Activated naive CD4-positive, alpha-beta T cell treated with Interleukin-2 at 50 U/mL for 16 hours (primary cell): ENCODE measurements at places on chromosomes 2 and 18.

DNA sequence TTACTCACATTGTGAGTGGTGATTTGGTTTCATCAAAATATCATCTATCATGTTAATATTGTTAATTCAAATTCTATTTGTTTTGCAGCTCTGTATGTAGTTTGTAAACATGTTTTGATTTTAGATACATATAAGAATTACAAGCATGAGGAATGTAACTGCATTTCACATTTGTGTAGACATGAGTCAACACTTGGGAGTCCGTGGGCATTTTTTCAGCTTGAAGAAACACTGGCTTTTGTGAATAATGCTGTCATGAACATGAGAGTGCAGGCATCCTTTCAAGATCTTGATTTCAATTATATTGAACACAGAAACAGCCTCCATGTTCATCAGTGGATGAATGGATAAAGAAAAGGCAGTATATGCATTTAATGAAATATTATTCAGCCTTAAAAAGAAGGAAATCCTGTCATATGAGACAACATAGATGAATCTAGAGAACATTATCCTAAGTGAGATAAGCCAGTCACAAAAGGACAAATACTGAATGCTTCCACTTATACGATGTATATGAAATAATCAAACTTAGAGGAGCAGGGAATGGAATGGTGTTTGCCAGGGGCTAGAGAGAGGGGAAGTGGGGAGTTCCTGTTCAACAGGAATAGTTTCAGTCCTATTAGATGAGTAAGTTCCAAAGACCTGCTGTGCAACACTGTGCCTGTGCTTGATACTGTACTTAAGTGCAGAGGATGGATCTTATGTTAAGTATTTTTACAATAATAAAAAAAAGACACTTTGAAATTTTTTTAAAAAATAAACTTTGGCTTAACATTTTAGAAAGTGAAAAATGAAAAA, 194.9 kb downstream of the LRATD1 start:
- no peak for DNase-seq

- DNase-seq = no peak
Observed at GRCh38 chr2:74242354-74243071, 44.1 kb downstream of the MTHFD2 start.

DNA sequence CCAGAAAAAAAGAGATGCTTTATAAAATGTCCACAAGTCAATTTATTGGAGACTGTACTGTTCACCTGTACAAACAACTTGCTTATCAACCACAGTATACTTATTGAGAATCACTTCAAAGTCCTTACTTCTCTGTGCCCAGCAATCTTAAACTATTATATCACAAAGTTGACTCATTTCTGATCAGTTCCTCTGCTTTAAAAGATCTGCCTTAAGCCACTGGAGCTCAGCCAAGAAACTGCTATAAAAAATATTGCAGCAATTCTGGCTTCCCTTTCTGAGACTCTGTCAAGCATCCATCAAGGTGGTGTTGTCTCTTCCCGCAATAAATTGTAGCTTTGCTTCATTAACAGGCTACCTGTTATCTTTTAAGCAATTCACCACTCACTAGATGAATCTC, 375.2 kb upstream of the SPHKAP start:
- no peak for DNase-seq

- DNase-seq = peak; percentile 37
Observed at GRCh38 chr2:32627441-32627813, 423 bp upstream of the TTC27 start.

DNA sequence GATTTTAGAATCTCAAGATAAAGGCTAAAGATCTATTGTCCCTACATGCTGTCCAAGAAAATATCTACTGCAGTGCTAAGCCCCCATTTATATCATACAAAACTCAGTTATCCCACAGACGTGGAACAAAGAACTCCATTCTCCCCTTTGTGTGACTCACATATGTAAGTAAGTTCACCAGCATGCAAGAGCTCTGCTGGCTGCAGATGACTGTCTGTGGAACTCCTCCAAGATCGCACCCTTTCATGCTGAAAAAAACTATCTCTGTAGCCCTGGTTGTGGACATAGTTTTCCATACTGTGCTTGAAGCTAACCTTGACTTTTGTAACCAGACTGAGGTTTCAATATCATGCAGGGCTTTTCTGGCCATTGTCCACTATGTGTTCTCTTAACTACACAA, 207.1 kb downstream of the ZNF521 start:
- no peak for DNase-seq

- no peak for DNase-seq
Observed at GRCh38 chr2:96594691-96595152, 43.4 kb downstream of the KANSL3 start.

DNA sequence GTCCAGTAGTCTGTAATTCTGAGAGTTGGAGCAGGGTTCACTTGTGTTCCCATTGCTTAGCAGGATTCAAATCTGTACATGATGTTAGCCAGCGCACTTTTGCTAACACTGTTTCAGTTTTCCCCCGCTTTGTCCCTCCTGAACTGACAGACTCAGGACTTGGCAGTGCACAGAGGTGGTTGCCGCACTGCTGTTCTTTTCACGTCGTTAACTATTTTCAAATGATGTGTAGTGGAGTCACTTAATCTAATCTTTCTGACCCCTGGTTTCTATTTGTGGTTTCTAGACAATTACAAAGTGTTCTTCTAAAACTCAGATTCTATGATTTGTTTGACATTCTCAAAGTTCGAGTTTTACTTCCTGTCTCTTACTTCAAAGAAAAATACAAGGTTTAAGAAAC, 234.5 kb downstream of the RBM43 start:
- no peak for DNase-seq

GRCh38 chr18:58476516-58477256, 152.2 kb downstream of the ALPK2 start:
- DNase-seq = no peak
